ENCODE measurements at places on chromosomes 7 and 10.

DNA sequence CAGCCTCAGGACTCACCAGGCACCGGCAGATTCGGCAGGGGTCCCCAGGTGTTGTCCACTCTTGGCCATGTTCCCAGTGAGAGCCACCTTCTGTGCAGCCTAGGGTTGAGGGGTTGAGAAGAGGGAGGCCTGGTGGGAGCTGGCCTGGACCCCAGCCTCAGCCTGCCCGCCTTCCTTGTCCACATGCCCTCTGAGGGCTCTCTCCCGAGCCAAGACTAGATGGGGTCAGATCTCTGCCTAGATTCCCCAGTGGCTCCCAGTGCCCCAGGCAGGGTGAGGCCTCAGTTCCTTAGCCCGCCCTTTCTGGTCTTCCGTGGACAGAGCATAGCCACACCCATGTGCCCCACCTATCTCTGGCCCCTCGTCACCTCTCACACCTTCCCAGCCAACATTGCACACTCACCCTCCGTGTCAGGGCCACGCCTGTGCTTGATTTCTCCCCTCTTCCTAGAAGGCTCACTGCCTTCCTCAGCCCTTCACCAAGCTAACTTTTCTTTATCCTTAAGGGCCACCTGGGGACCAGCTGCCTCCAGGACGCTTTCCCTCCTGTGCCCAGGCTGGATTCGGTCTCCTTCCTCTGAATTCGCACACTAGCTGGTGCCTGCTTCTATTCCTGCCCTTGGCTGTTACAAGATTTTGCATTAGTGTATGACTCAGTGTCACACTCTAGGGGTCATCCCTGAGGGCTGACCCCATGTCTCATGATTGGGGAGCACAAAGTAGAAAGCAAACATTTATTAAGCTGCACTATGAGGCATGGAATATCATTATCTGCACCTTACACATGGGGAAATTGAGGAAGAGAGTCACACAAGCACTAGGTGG lies 7.5 kb downstream of the KCP start:
- DNase-seq = no peak

DNA sequence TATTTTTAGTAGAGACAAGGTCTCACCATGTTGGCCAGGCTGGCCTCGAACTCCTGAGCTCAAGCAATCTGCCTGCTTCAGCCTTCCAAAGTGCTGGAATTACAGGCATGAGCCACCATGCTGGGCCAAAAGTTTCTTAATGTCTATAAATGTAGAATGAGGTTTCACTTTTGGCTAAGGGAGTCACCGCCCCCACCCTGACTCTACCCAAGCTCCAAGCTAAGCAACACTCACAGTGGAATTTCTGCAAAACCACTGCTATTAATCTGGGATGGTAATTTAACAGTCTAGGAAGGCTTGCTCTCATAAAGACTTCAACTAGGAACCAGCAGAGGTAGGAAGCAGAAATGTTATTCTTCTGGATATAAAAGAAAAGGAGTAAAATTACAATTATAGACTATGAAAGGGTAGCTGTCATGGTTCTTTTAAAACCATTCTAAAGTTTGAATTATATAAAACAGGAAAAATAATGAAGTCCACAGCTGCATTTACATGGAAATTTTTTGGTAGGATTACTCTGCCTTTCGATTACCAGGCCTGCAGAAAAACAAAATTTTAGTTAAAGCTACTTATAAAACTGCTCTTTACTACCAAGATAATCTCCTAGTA lies 211.6 kb downstream of the SFMBT2 start:
- DNase-seq = no peak

- DNase-seq = no peak
Observed at GRCh38 chr10:43971981-43972380, 323.3 kb upstream of the ZNF32 start.

DNA sequence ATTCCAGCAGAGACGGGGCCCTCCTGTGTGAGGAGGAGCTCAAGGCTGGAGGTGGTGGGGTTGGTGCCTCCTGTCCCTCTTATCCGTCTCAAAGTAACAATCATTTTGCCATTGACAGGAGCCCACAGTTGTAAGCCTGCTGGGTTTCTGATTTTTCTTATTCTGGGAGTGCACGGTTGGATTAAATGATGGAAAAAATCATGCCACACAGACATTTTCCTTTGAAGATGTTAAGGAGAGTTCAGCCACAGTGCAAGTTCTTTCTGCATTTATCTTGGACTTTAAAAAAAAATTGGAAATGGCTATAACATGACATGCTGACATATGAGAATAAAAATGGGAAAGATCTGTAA lies 8.4 kb upstream of the LYZL1 start:
- no peak for DNase-seq

DNA sequence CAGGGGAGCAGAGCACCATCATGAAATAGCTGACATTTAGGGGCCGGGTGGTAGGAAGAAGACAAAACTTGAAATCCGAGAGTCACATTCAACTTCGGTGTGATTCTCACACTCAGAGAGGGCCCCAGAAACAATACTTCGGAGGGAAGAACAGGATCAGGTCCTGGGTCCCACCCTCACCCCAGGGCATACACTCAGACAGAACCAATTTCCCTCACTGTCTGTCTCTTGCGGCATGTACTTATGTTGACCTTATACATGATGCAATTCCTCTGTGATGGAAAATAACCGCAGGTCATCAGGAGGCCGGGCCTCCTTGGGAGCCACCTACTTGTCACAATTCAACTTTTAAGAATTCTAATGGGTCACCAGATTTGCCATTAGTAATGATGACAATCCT lies 26.3 kb upstream of the HMX3 start:
- DNase-seq = no peak

GRCh38 chr10:125846894-125847293 lies 23.5 kb downstream of the BCCIP start:
- DNase-seq = no peak

DNA sequence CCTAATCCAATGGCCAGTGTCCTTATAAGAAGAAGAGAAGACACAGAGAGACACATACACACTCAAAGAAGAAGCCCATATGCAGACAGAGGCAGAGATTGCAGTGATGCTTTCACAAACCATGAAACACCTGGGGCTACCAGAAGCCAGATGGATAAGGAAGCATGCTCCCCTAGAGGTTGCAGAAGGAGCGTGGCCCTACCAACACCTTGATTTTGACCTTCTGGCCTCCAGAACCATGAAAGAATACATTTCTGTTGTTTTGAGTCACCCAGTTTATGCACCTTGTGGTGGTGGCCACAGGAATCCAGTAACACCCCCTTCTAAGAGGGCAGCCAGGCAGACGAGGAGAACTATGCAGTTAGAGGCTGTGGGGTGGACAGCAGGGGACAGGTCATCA lies 43.5 kb downstream of the AOC1 start:
- DNase-seq = no peak

DNA sequence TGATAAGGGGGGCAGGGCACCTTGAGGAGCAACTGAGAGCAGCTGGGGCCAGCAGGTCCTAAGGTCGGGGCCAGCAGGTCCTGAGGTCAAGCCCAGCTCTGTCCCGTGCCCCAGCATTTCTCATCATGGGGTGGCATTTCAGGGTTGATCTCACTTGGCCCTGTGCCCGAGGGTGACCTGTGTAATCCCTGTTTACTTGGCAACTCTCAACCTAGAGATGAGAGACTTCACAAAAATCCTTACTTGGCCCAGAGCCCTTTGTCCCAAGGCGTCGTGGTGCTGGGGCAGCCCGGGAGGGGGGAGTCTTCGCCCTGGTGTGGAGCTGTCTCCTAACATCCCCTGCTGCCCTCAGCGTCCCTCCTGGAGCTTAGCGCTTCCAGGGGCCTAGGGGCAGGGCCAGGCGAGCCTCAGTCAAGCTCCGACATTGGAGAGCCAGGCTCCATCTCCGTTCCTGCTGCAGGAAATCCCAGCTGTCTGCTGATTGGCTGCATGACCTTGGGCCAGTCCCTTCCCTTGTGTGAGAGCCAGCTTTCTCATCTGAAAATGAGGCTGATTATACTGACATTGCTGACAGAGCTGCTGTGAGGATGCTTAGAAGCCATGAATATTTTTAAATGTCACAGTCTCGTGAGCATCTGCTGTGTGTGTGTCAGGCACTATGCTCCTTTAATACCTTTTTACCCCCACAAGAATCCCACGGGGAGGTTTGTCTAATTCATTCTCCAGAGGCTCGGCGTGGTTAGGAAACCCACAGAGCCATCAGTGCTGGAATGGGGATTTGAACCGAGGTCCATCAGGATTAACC lies 94.3 kb downstream of the ZMIZ1 start:
- no peak for DNase-seq

DNA sequence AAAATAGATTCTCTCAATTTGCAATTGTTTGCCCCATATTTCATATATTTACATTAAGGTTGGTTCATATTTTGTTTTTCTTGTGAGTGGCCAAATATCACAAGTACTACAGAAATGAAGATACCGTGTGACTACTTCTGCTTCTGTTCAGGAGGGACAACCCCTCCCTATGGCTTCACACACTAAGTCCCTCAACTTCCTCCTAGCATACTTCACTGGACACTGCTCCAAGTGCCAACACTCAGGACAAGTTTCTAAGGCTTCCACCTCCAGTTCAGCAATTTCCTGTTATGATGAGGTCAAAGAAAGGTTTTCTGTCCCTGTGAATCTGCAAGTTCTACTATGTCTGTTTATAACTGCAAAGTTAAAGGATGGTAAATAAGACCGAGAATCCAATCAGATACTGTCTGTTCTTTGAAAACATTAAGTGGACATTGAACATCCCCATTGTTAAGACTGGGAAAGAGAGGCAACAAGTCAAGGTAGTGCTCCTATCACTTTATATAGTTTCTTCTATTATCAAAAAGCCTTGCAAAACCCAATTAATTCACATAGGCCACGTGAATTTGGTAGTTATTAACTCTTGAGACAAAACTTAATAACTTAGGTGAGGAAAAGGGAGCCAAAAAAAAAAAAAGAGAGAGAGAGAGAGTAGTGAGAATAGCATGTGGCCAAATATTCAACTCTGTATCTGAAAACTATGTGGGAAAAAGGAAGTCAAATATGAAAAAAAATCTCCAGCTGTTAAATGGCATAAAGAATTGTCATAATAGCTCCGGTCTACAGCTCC lies 81.3 kb upstream of the DKK1 start:
- no peak for DNase-seq

DNA sequence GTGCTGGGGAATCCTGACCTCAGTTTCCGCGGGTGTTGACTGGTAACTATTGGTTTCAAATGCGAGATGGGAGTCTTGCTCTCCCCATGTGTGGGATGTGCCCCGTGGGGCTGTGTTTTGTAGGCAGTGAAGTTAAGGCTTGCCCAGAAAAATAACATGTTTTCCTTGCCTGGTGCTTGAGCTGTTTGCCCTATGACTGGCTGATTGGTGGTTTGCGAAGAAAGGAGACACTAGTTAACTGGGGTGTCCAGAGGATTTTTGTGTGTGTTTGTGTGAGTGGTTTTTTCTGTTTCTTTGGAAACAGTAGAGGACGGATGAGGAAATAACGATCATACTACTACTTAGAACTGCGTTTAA lies 61.9 kb downstream of the CREB5 start:
- no peak for DNase-seq

DNA sequence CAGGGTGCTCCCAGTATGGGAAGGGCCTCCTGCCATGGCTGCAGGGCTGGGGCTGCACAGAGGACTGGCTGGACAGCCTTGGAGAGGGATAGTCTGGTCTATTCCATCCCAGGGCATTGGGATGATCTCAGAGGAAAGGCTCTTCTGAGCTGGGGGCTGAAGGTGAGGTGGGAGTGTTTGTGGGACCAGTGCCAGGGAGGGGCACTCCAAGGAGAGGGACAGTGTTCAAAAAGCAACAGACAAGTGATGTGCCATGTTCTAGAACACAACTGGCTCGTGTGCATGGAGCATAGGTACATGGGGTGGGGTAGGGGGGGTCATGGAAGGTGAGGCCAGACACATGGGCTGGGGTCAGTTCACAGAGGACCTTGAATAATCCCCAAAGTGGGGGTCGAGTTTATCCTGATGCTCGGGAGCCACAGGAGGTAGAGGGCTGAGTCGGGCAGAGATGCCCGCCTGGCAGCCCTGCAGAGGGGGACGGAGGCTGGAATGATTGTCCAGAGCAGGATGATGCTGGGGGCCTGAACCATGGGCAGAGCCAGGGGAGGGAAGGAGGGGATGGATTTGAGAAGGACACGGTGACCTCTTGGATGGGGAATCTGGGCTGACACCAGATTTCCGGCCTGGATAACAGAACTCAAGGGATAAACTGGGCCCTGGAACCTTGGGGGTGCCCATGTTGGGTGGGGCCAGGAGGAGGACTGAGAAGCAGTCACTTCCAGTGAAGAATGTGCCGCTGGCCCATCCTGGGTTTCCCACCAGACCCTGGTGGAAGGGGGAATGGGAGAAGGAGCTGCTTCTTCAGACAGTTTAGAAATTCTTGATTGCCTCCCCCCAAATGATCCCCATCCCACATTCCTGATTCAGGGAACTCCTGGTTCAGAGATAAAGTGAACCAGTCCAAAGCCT lies 50.4 kb downstream of the NEURL1 start:
- DNase-seq = no peak

- peak; percentile 37 for DNase-seq
Observed at GRCh38 chr7:100132697-100133151, 6.0 kb downstream of the MBLAC1 start.

DNA sequence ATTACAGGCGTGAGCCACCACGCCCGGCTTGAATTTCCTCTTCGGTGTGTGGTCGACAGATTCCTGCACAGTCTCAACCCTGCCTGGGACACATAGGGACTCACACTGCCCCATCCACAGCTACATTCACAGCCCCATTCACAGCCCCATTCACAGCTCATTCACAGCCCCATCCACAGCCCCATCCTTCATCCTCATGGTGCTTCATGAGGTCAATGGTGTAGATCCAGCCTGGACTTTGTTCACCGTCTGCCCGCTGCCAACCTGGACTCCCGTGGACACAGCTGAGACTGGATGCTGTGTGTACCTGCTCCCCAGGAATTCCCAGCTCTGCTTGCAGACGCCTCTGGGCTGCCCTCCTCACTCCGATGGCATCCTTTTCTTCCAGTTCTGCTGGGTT lies 5.2 kb downstream of the IDI2 start:
- DNase-seq = no peak
